ENCODE measurements at places on chromosomes 7 and 10.

- no peak for DNase-seq
These were observed 149.2 kb downstream of the TRIL start for GRCh38 chr7:28808796-28809533.

DNA sequence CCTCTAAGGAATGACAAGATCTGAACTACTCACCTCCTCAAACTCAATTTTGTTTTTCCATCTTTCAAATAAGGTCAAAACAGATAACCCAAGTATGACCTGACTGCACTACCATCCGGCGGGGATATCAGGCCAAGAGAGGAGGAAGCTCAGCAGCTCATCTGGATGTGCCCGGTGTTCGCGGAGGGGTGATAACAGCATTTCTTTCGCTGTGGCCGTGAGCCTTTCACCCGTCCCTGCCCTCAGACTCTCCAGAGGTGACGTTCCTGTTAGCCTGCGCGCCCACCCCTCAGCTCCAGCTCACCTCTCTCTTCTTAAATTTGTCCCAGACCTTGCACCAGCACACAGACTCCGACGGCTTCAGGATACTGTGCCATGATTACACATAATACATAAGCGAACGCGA lies 526 bp downstream of the ZNF248 start:
- peak; percentile 0 for DNase-seq

DNA sequence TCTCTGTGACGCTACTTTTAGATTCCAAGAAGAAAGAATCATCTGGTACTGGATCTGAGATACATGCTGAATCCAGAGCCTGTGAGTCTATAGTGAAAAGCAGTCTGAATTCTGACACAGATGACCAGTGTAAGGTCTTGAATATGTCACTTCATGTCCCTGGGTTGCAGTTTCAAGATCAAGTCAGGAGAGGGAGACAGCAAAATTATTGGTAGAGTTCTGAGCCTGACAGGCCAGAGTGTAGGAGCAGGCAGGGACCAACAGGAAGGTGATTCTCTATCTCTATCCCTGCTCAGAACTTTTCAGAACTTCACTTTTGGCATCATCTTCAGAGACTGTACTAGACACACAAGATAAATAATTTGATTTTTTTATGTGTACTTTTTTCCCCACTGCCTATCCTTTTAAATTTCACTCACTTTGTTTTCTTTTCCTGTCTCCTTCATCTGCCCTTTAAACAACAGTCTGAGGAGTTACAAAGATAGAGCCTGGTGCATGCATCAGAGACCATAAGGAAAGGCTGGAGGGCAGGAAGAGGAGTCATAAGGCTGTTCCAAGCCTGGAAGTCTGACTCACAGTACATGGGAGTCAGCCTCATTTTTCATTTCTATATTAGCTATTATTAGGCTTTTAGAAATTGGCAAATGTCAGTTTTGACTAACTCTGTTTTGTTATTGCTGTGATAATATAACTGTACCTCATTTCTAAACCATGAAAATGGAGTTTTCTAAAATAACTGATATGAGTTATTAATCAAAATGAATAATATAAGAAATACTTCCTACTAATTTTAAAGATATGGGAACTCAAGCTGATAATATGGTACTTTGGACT lies 120.2 kb upstream of the TMEM229A start:
- no peak for DNase-seq

DNA sequence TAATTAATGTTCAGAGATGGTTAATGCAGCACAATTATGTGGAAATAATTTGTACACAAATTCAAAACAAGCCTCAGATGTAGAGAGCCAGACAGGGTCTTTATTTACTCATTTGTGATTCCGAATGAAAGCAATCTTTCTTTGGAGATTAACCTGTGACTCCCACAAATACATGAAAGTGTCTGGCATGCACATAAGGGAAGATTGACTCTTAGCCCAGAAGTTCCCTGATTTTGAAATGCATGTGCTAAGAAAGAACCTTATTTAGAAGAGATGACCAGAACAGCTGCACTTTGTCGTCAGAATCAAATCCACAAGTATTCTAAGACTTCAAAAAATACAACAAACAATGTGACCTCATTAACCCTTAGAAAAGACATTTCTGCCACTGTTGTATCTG lies 45.1 kb downstream of the RNLS start:
- DNase-seq: no peak

DNA sequence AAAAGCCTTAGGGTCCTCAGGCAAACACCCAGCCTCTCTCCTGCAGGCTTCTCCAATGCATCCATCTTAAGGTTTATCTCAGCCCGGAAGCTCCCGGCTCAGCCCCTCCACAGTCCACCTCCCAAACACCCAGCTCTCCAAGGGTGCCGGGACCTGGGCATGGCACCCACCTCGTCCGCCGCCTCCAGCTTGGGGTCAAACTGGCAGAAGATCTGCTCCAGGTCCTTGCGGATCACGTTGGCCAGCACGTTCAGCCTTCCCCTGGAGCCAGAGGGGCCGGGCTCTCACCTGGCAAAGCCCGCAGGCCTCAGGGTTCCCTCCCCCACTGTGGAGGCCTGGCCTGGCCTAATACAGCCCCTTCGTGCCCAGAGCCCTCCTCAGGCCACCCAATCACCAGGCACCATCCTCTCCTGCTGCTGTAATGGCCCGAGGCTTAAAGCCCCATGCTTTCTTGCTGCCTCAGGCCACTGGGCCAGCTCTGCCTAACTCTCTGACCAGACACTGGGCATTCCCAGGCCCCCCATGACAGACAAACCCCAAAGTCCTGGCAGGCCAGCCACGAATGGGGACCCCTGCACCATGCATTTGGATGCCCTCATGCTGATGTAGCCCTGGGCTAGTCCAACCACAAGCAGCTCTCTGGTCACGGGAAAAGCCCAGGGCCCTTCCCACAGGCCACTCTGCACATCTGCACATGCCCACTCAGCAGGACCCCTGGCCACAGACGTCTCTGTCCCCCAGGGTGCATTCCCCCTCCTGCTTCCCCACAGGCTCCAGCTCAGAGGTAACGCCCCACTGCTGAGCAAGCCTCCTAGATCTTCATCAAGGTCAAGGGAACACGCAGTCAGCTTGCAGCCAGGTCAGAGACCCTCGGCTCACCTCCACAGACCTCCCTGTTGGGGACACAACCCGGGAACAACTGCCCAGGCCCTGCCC lies 12.3 kb downstream of the OGDHL start:
- DNase-seq: no peak

DNA sequence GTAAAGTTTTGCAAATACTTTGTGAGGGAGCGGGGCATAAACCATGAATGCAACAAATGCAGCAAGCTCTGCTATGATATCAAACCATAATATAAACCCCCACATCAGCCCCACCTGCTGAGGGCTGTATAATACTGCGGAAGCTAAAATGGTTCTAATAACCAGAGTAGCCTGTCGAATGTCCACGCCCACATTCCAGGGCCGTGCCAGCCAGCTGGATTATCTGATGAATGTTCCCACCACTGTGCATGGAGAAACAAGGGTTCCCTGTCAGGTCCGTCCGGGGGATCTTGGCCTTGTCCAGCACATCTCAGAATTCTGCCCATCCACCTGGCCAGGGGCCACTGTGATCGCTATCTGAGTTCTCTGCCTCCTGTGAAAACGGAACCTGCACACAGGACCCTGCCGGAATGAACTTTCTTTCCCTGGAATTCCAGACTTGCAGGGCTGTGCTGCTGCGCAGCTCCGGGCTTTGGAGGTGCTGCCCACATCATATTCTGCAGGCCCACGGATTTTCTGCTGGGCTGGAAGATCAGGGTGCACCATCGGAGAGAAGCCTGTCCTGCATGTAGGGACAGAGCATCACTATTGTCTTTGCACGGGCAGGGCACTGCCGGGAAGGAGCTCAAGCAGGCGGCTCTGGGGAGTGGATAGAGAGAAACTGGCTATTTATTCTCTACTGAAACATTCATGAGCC lies 77.0 kb upstream of the GNA12 start:
- DNase-seq: no peak

DNA sequence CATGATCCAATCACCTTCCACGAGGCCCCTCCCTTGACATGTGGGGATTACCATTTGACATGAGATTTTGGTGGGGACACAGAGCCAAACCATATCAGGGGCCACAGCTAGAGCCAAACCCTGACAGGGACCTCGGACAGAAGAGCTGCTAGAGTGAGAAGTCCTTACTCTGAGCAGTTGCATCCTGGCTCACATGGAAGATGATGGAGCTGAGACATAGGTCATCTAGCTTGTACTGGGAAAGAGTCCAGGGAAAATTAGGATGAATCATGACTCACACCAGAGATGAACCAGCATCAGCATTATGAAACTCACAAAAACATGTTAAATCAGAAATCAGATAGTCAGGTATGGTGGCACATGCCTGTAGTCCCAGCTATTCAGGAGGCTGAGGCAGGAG lies 12.8 kb upstream of the FMC1 start:
- DNase-seq: no peak

GRCh38 chr10:116026725-116027124 lies 246.3 kb downstream of the GFRA1 start:
- DNase-seq: no peak

DNA sequence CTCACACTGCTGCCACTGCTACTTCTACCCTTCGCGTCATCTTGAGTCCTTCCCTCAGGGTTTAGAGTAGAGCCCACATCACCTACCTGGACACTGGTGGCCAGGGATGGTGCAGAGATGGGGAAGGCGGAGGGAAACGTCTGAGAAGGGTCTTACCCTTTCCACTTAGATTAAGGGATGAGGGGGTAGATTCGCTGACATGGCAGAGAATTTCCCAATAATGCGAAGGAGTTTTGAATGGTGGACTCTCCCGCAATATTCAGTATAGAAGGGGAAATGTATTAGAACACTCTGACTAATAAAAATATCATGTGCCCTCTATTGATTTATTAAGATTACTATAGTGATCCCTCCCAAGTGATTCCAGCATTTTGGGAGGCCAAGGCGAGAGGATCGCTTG lies 209.5 kb upstream of the KIAA1217 start:
- DNase-seq: no peak

DNA sequence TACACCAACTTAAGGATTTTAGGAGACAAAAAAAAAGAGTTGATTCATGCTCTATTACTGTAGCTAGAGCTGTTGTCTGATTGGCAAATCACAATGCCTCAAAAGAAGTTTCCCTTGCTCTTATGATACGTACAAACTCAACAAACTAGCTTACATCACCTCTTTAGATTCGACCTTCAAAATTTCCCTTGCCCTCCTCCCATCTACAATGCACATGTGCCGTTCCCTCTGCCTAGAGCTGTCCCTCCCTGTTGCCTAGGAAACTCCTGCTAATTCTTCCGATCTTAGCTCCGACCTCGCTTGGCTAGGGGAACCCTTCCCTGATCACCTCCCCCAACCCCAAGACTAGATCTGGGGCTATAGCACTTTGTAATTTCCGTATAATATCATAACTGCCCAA lies 55.4 kb downstream of the MAP3K8 start:
- no peak for DNase-seq

DNA sequence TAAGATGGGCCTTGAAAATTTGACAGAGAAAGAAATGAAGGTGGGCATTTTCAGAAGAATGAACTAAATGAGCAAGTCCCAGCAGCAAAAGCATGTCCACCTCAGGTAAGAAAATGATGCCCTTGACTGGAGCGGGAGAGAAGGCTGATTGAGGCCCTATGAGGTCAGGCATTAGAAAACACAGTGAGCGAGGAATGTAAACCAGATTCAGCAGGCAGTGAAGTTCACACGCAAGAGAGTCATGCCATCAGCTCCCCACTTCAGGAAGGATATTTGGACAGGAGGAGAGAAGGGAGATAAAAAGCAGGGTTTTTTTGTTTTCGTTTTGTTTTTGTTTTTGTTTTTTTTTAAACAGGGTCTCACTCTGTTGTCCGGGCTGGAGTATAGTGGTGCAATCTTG lies 166.4 kb downstream of the PPP1R17 start:
- no peak for DNase-seq
